ENCODE measurements at places on chromosomes 7 and 10. TPM values are rescaled to one million over a fixed set of nuclear protein-coding genes. Genes with fewer than 3 reads are reported as not detected.

The PDK4 gene
- total RNA-seq, result 8.3 TPM

The FXYD4 gene
- total RNA-seq, result not detected

The MMRN2 gene
- total RNA-seq, result 5.1 TPM

The GTF2IRD1 gene
- 17.5 TPM for total RNA-seq

The PTPRZ1 gene
- 319 TPM for total RNA-seq

The RBM20 gene
- total RNA-seq, result 0.23 TPM

The KIF20B gene
- 9.9 TPM for total RNA-seq

The NUDT13 gene
- total RNA-seq, result 0.92 TPM

The SEMA3A gene
- 16.4 TPM for total RNA-seq

The ZNF735 gene
- total RNA-seq, result not detected

The IL2RA gene
- not detected for total RNA-seq

The FANK1 gene
- 11.3 TPM for total RNA-seq

The PAPSS2 gene
- 3.7 TPM for total RNA-seq

The CTTNBP2 gene
- total RNA-seq, result 25.4 TPM

The NAT16 gene
- 2.1 TPM for total RNA-seq

The CALCR gene
- 5.1 TPM for total RNA-seq

The XRCC2 gene
- 4.6 TPM for total RNA-seq

The TBX20 gene
- total RNA-seq, result not detected

The HSPB1 gene
- total RNA-seq, result 15.7 TPM

The HKDC1 gene
- 2.1 TPM for total RNA-seq

The KNDC1 gene
- total RNA-seq, result 18.5 TPM

The RET gene
- total RNA-seq, result 11.3 TPM

The MCMBP gene
- 45.4 TPM for total RNA-seq

The IFIT1B gene
- 0.92 TPM for total RNA-seq

The SPAM1 gene
- not detected for total RNA-seq

The ZNF212 gene
- 7.4 TPM for total RNA-seq

The SOSTDC1 gene
- total RNA-seq, result 9.7 TPM

The PLCE1 gene
- 10.6 TPM for total RNA-seq

The WNT8B gene
- 0.69 TPM for total RNA-seq

The ADAP1 gene
- 50.3 TPM for total RNA-seq

The NXPH1 gene
- 94.6 TPM for total RNA-seq

The C10orf53 gene
- total RNA-seq, result not detected

The ST8SIA6 gene
- total RNA-seq, result 17.8 TPM

The OR6B1 gene
- total RNA-seq, result not detected
